ENCODE measurements at places on chromosomes 6 and 20. TPM values are rescaled to one million over a fixed set of nuclear protein-coding genes. Genes with fewer than 3 reads are reported as not detected.
A peak's percentile ranks its signal among the peaks of the same experiment; 100 is the strongest.

DNA sequence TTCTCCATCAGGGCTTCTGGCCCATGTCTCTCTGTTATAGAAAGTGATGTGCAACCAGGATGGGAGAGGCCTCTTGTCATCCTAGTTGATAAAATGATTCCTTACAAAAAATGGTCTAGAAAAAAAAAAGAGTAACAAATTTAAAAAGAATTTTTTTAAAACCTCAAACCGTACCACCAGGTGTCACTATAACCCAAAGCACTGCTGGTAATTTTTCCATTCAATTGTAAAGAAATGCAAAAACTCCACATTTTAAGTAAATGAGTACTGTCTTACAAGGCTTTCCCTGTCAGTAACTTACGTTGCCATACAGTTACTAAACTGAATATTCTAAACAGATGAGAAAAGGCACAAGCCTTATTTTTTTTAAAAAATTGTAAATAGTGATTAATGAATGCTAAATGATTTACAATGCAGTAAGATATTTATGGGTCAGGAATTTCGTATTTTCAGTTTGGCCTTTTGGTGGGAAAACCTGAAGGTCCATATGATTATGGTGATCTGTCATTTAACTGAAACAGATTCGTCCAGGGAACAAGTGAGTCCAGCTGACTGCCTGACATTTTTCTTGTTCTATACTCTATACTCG, 95.4 kb downstream of the OGFRL1 start:
- H3K4me1 ChIP-seq, result no peaks in the 10 kb centered on the region
- no peaks in the 10 kb centered on the region for H3K36me3 ChIP-seq
- DNase-seq, result peak; percentile 37

- DNase-seq, result no peak
- H3K27me3 ChIP-seq, result no peaks in the 10 kb centered on the region
- no peak overlapping the region for H3K4me3 ChIP-seq
- H3K27ac ChIP-seq, result no peak overlapping the region
- no peaks in the 10 kb centered on the region for H3K36me3 ChIP-seq
These were observed 68.6 kb downstream of the BMP6 start for GRCh38 chr6:7794509-7794908.

GRCh38 chr6:13400772-13401171, 72.4 kb upstream of the TBC1D7 start:
- H3K36me3 ChIP-seq, result no peaks in the 10 kb centered on the region
- H3K27ac ChIP-seq, result no peak overlapping the region
- no peaks in the 10 kb centered on the region for H3K27me3 ChIP-seq
- H3K4me1 ChIP-seq, result no peaks in the 10 kb centered on the region
- H3K4me3 ChIP-seq, result no peak overlapping the region

The TMEM242 gene
- 9.6 TPM for polyA plus RNA-seq

DNA sequence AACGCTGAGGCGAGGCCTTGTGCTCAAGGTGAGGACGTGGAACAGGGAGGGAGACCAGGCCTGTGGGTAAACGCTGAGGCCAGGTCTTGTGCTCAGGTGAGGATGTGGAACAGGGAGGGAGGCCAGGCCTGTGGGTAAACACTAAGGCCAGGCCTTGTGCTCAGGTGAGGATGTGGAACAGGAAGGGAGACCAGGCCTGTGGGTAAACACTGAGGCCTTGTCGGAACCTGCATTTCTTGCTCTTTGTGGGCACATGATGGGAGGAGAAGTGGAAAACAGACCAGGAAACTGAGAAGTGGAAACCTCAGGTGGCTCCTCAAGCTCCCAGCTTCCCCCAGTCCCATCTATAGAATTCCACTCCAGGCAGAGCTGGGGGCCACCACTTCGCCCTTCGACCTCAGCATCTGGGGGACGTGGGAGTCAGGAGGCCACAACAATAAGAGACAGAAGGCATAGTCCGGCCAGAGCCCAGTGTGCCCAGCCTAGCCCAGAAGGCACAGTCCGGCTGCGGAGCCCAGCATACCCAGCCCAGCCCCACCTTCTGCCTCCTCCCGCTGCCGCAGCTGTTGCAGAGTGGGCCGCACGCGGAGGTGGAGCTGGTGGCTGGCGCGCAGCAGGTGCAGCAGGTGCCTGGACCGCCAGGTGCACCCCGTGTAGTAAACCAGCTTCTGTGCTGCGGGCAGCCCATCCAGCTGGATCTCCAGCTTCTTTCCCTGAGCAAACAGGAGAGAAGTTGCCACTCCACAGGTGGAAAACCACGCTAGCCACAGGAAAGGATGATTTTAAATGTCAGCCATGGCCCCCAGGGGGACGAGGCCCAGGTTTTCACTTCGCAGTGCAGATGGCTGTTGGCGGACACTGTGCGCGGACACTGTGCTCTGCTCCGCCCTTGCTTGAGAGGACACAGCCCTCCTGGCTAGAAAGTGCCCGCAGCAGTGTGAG, 17.5 kb downstream of the FRMD1 start:
- no peaks in the 10 kb centered on the region for H3K36me3 ChIP-seq
- H3K27me3 ChIP-seq, result no peaks in the 10 kb centered on the region
- no peak overlapping the region for H3K4me3 ChIP-seq
- DNase-seq, result no peak
- no peak overlapping the region for H3K27ac ChIP-seq
